Mesenteric fat pad (tissue), 1 donor: ENCODE measurements at places on chromosomes 2 and 18. TPM values are rescaled to one million over a fixed set of nuclear protein-coding genes. Genes with fewer than 3 reads are reported as not detected.

The SFTPB gene
- not detected for total RNA-seq

The SATB2 gene
- total RNA-seq = 8.3 TPM

The TMEM163 gene
- 1.9 TPM for total RNA-seq

The LOXL3 gene
- 8.2 TPM for total RNA-seq

The SLC19A3 gene
- total RNA-seq = 349 TPM

DNA sequence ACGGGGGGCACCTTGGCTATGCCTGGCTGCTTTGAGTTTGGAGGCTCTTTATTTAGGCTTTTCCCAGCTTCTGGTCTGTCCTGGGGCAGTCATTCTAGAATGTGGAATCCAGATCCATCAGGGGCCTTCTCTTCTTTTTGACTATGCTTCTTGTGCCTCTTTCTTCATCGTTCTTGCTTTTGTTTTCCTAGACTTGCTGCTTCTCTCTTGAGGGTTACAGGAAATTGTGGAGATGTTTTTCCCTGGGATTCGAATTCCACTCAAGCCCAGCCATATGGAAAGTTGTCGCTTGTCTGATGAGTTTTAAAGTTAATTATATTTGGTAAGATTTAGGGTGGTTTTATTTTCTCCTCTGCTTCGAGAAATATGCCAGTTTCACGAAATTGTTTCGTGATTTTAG lies 2.4 kb downstream of the GLI2 start:
- DNase-seq = no peak

GRCh38 chr2:202014318-202014717 lies 19.3 kb upstream of the FZD7 start:
- no peak for DNase-seq
